Immature natural killer cell (primary cell): ENCODE measurements at places on chromosomes 5 and 9. TPM values are rescaled to one million over a fixed set of nuclear protein-coding genes. Genes with fewer than 3 reads are reported as not detected.

CDO1 gene
- polyA plus RNA-seq: not detected

PCDHGC4 gene
- polyA plus RNA-seq: not detected

P4HA2 gene
- polyA plus RNA-seq: not detected

IFNK gene
- polyA plus RNA-seq: not detected

STING1 gene
- polyA plus RNA-seq: 67.8 TPM

IL13 gene
- 0.28 TPM for polyA plus RNA-seq

FOXD4 gene
- polyA plus RNA-seq: not detected

C9orf153 gene
- not detected for polyA plus RNA-seq

GRIN3A gene
- polyA plus RNA-seq: 0.02 TPM

BRINP1 gene
- not detected for polyA plus RNA-seq

SLC28A3 gene
- not detected for polyA plus RNA-seq

BTNL3 gene
- not detected for polyA plus RNA-seq

ALDH7A1 gene
- polyA plus RNA-seq: 1.4 TPM

OLFML2A gene
- polyA plus RNA-seq: not detected

AQP7 gene
- not detected for polyA plus RNA-seq
